ENCODE measurements at places on chromosomes 3 and 15.
A peak's percentile ranks its signal among the peaks of the same experiment; 100 is the strongest.

GRCh38 chr15:92409006-92409405 lies 15.3 kb downstream of the ST8SIA2 start:
- no peak for DNase-seq

DNA sequence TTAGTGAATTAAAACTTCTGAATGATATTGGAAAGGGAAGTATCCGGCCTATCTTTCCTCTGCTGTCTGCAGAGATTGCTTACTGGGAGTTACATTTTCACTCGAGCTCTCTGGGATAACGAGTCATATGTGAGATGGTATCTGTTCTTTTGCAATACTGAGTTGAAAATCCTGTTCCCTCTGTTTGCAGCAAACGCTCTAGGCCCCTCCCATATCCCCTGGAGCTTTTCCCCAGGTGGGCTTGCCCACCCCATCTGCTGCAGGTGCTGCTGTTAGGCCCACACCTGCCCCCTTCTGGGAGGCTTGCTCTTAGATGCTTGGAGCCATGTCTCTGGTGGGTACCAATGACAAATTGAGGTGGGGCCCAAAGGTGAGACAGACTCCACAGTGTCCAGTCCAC lies 42.7 kb upstream of the MTMR10 start:
- DNase-seq = no peak

GRCh38 chr15:56175788-56176187 lies 67.9 kb downstream of the RFX7 start:
- DNase-seq = no peak

DNA sequence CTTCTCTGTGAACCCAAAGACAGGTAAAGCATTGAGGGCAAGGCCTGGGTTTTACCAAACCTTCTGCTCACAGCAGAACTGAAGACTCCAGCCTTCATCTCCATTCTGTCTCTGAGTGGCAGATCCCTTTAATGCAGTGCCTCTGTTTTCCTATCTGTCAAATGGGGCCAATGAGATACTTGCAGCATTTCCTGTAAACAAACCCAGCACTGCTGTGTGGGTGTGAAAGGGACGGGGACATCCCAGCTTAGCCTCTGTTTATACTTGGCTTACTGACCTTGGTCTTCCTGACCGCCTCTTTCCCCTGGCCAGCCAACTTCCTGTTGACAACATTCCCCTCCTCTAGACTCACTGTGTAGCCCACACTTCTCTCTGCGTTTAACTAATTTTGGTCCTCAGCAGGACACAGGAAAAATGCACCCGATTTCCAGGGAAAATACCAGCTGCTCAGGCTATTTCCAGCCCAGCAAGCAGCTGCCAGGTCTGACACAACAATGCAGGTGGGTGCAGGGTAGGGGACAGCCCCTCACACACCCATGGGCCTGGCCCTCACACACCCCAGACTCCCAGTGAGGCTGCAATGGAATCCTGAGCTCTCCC lies 105.9 kb upstream of the HERC1 start:
- no peak for DNase-seq

DNA sequence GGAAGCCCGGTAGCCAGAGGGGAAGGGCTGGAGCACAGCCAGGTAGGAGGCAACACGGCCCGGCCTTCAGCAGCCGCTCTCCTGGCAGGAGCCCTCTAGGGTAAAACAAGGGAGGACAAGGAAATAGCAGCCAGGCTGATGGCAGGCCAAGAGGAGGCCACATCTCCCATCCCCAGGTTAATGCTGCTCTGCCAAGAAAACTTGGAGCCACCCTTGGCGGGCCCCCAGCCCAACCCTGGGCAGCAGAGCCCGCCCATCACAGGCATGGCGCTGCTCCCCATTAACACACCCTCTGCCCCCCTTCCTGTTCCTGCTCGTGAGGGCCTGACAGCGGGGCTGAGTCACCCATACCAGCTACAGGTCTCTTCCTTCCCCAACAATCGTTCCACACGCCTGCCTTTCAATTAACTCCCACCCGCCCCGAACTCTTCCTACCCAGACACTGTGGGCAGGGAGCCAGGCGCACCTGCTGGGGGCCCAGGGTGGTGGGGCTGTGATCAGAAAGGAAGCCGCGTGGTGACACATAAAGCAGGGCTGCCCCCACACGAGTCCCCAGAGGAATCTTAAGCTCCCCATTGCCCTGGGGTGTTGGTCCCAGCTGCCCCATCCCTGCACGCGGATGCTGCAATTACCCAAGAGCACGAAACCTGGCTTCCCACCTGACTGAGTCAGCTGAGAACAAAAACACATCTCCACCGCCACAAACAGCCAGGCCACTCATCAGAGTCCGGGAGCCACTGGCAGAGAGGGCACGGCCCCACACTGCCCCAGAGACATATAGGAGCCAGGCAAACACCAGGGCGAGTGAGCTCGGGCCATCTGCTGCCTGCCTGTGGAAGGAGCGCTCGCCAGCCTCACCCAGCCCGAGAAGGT lies at the start of gene C15orf62:
C15orf62 (plus strand) TSS at position 707 of the 873 bp plus-strand sequence. CDS start 516 bp downstream, outside the sequence.
- peak; percentile 84 for DNase-seq

GRCh38 chr15:96337365-96338023 lies 7.0 kb downstream of the NR2F2 start:
- DNase-seq = no peak

- DNase-seq = peak; percentile 19
Observed at GRCh38 chr3:14138109-14138877, 13.4 kb downstream of the TMEM43 start.

DNA sequence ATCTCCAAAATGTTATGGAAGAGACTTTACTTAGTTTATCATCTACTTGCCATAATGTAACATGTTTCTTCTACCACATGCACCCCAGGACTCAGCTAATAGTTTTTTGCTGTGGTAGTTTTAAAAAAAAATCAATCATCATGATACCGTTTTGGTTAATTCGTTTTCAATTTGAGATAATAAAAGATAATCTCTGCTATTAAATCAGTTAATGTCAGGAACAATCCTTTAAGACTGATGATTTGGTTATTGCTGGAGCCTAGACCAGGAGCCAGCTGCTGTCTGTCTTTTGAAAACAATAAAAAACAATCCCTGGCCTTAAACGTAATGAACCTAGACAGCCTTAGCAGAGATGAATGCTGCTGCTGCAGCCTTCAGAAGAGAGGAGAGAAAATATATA lies 403.7 kb downstream of the OXSM start:
- no peak for DNase-seq

DNA sequence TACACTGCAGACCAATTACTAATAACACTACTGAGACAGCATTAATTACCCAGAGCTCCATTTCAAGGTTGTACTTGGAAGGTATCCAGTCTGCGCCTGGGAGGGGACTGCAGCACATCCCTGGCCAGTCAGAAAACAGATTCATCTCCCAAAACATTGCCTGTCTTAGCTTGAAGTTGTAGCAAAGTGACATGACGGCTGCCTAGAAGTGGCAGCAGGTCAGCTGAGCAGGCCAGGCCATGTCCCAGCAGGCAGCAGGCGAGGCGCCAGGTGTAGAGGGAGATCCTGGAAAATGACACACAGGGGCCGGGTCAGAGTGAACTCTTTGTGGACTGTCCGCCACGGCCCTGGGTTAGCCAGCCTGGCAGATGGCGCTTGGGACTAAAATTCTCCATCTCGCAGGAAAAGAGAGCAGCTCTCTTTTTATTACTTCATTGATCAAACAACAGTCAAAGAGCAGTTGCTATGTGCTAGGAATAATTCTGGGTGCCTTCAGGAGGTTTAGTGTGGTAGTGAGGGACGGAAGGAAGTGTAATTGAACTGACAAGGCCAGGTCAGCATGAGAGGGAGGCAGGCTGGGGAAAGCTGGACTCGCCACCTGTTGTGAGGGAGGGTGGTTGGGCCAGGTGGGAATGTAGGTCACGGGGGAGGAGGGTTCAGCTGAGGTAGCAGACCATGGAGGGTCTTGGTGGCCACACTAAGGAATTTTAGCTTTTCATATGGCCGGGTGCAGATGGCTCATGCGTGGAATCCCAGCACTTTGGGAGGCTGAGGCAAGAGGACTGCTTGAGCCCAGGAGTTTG lies 1.3 kb upstream of the MAP6D1 start:
- no peak for DNase-seq

DNA sequence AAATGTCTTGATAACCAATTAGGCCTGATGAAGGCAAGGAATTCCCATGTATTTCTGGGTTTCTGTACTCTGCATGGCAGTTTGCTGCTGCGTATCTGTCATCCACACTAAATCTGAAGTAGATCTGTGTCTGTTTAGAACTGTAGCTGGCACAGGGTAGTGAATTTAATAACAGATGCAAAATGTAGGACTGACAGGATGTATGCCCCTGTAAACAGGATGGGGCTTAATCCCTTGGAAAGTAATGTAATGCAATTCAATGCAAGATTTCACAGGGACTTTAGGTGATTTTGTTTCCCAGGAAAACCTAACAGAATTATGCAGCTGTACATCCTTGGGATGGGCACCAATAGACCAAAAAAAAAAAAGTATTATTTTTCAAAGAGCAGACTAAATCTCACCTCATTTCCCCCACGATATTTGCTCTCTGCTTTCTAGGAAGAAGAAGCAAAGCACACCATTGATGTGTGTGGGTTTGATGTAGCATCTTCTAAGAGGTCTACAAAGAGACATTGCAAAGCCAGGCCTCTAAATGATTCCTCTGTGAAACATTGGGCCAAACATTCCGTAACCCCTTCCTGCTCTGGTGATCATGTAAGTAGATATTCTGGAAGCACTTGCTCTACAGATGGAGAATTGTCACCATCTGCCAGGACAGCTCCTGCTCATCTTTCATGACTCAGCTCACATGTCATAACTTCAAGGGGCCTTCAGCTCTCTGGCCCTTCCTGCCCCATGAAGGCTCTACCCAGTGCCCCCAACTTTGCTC lies 464.3 kb upstream of the RGMA start:
- no peak for DNase-seq

DNA sequence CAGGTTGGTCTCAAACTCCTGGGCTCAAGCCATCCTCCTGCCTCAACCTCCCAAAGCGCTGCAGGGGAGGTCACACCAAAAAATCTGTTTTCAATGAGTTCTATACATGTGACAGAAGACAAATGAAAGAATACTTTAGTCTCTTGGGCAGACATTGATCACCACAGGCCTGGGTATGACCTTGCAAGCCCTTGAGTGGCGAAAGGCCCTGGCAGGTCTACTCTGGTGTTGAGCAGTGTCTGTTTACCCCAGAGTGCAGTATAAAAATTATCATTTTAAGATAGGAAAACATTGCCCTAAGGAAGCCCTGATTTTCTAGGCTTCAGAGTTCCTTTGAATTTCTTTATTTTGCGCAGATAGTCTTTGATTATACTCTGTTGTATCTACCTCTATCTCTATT lies 61.6 kb upstream of the GBE1 start:
- no peak for DNase-seq

- no peak for DNase-seq
Observed at GRCh38 chr15:74425630-74426029, 8.1 kb downstream of the SEMA7A start.

GRCh38 chr3:165491487-165491886 lies 295.3 kb upstream of the SLITRK3 start:
- no peak for DNase-seq

GRCh38 chr15:59594493-59594942 lies 17.1 kb upstream of the GCNT3 start:
- DNase-seq = peak; percentile 68

DNA sequence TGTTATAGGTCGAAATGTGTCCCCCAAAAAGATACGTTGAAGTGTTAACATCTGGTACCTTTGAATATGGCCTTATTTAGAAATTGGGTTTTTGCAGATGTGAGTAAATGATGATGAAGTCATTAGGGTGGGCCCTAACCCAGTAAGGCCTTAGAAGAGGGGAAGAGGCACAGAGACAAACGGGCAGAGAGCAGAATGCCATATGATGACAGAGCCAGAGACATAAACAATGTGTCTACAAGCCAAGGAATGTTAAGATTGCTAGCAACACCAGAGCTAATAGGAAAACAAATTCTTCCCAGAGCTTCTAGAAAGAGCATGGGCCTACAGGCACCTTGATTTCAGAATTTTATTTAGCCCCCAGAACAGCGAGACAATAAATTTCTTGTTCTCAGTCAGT lies 693.1 kb upstream of the NECTIN3 start:
- no peak for DNase-seq
